Activated T-helper 9 cell treated with anti-CD3 and anti-CD28 coated beads, Interleukin-2, amount 50 U/mL, for 16 hours (primary cell): ENCODE measurements at places on chromosomes 1 and 21.
A peak's percentile ranks its signal among the peaks of the same experiment; 100 is the strongest.

- no peak for DNase-seq
Observed at GRCh38 chr1:222275729-222276465, 272.0 kb downstream of the HHIPL2 start.

DNA sequence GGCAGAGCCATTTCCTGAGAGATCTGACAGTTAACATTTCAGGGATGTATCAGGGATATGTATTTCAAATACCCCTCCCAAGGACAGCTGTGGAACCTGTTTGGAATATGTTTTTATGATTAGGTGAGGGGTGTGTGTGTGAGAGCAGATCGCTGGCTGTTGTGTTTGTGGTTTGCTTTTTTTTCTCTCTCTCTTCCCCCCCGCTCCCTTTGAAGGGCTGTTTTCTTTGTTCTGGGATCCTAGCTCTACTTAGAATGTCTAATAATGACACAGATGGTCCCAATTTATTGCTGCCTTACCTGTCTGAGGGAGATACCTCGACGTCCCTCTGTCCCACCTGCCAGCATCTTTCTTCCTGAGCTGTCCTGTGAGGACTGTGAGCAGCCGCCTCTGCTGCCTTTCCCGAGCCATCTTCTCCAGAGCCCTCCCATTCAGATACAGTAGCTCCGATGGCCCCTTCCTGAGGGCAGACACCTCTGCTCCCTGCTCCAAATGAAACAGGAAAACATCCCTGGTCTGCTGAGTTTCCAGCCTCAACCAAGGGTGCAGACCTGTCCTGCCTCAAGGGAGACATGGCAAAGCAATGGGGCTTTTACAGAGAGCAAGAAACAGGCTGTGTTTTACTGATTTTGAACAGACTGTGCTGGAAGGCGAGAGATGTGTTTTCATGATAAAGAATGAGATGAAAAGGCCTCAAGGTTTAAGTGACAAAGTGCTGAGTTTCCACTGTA is 138.0 kb upstream of the TNR start:
- no peak for DNase-seq

GRCh38 chr1:210301615-210302000 is 27.1 kb upstream of the HHAT start:
- DNase-seq = no peak

- no peak for DNase-seq
Observed at GRCh38 chr1:207070811-207071210, 17.7 kb downstream of the PFKFB2 start.

DNA sequence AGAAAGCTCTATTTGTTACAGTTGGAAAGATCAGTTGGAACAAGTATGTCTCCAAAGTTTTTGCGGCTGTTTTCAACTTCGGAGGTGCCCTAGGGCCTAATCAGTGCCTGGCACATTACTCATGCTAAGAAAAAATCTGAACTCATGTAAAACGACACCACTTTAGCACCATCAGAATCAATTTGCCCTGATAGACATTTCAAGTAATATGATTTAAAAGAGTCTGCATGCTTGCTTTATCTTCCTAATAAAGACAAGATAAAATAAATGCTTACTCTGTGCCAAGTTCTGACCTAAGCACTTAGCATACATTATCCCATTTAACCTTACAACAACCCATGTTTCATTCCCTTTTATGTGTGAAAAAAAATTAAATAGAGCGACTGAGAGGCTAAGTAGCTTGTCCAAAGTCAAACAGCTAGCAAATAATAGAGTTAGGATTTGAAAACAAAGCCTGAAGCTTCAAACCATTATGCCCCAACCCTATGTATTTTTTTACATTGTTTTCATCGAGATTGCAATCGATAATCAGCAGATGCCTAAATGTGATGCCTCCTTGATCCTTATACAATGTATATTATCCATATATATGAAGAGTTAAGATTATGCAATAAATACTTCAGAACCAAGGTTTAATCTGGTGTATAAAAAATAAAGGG is 91.3 kb downstream of the DENND1B start:
- no peak for DNase-seq

GRCh38 chr1:244836135-244836521 is 670 bp downstream of the COX20 start:
- DNase-seq = no peak

- DNase-seq = no peak
Observed at GRCh38 chr1:157252473-157252872, 114.3 kb upstream of the ETV3 start.

DNA sequence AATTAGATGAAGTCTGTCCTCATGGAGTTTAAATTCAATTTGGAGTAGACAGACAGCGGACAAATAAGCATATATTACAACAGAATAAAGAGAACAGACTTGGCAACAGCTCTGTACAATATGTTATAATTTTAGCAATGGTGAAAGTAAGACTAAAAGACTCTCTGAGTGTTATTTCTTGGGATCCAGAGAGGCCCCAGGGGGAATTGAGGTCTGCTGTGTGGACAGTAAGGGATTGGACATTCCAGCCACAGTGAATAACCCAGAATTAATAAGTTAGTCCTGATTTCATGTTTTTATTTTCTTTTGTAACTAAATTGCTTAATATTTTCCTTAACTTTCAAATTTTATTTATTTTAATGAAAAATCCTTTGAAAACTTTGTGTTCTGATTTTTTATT is 101.7 kb downstream of the PATJ start:
- no peak for DNase-seq

DNA sequence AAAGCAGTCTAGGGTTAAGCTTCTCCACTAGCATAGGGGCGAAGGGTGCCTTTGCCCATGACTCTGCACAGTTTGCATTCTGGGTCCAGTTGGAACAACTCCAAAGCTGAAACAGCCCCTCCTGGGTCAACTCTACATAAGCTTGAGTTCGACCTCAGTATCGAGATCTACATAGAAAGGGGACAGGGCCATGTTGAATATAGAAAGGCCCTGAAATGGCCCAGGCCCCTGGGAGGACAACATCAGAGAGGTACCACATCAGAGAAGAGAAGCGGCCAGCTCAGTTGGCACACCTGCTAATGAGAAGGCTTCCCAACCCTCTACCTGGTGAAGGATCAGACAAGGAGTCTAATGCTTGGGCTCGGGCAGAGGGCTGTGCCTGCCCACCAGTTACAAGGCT is 1.6 kb downstream of the DENND2D start:
- no peak for DNase-seq

DNA sequence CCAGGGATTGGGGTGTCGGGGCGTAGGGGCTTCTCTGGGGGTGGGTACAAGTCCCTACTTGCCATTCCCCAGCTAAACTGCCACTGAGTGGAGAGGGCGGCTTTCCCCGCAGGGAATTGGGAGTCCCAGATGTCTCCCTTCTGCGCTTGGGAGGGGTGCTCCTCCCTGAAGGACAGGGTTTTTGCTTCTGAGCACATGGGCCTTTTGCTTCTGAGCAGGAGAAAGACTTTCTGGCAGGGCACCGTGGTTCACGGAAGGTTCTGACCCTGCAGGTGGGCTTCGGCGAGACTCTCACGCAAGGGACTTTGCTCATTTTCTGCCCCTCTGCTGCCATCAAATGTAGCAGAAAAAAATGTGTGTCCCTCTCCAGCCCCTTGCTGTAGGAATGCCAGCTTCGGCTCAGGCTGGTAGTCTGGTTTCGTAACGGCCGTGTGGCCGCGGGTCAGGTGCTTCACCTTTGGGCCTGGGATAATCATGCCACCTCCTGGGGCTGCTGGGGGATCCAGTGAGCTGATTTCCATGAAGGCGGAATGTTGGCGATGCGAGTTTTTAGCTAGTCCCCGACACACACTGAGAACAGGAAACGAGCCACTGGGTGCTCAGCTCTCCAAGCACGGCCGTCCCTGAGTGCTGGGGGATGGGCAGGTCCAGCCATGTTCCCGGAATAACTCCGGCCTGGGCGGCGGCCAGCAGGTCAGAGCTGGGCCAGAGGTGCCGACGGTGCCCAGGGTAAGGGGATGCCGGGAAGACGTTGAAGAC is 364.0 kb downstream of the CAMTA1 start:
- no peak for DNase-seq

- no peak for DNase-seq
Observed at GRCh38 chr21:31720330-31720729, 11.6 kb downstream of the SCAF4 start.

DNA sequence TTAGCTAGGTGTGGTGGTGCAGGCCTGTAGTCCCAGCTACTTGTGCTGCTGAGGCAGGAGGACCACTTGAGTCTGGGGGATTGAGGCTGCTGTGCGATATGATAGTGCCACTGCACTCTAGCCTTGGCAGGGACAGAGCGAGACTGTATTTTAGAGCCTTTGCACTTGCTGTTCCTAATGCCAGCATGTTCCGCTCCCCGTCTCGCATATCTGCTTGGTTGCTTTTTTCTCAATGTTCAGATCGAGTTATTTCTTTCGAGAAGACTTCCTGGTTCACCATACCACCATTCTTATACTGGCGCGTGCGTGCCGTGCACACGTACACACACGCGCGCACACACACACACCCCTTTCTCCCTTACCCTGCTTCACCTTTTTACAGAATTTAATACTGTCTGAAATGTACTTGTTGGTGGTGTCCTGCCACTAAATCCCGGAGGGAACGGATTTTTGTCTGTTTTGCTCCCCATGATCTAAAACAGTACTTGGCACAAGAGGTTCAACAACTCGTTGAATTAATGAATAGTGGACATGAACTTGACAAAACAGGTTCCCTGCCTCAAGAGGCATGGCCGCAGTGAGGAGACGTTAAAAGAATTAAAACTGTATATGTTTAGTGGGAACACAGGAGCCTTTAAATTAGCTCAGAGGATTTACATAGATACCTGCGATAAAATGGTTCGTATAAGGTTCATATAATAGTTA is 1.1 kb upstream of the RPRD2 start:
- DNase-seq = no peak

DNA sequence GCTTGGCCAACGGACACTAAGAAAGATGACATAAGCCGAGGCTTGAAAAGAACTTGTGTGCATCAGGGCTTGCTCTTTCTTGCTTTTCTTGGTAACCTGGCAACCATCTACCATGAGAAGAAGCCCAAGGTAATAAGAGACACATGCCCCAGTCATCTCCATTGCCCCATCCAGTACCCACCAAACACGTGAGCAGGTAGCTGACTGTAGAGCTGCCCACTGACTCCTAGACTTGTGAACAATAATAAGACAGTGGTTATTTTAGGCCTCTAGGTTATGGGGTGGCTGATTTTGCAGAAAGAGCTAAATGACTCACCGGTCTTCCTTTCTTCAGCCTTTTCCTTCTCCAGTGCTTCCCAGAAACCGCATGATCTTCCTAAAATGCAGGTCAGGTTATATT is 105.0 kb upstream of the JUN start:
- no peak for DNase-seq

- no peak for DNase-seq
Observed at GRCh38 chr1:207155028-207155427, 51.0 kb downstream of the C4BPA start.

- no peak for DNase-seq
Observed at GRCh38 chr1:71304125-71304524, 223.3 kb upstream of the ZRANB2 start.

GRCh38 chr1:19260211-19261138 is 8.9 kb downstream of the MRTO4 start:
- no peak for DNase-seq

- no peak for DNase-seq
Observed at GRCh38 chr1:169694304-169695075, 16.9 kb downstream of the SELL start.

DNA sequence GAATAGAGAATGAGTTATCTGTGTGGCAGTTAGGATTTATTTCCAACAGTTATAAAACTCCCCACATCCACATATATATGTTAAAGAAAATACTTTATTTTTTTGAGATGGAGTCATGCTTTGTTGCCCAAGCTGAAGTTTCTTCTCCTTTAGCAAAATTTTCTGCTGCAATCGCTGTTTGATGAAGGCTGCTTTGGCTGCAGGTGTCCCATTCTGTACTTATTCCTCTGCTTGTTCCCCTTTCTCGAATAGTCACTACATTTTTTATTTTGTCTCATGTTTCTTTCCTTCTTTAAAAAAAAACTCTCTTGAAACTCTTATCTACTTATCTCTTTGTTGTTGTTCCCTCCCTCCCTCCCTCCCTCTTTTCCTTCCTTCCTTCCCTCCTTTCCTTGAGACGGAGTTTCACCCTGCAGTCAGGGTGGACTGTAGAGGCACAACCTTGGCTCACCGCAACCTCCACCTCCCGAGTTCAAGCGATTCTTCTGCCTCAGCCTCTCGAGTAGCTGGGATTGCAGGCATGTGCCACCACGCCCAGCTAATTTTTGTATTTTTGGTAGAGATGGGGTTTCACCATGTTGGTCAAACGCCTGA is 10.6 kb downstream of the OR2W3 start:
- DNase-seq = no peak

- no peak for DNase-seq
Observed at GRCh38 chr1:215599418-215600074, 32.4 kb downstream of the KCTD3 start.

GRCh38 chr1:8374812-8375211 is 56.9 kb downstream of the SLC45A1 start:
- DNase-seq = no peak

DNA sequence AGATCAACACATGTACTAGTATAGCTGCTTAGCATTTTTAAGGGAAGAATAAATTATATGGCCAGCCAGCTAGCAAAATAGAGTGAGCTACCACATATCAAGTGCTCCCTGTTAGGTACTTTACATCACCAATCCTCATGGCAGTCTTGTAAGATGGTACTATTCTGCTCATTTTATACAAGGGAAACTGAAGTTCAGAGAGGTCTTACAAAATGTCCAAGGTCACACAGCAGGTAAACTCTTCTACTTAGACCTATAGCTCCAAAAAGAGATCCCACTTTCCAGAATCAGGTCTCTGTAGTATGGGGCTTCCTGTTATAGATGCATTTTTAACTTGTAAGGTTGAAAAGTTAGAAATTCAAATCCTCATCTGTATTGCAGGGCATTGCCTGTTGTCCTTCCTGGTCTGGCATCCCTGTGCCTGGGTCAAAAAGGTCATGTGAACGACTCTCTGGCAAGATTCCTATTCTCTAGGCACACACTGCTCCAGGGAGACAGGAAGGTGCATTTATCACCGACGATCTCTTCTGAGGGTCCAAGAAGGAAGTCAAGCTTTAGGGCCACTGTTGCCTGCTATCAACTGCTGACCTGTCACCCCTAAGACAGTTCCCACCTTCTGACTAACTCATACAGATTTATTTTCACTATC is 41.1 kb downstream of the TRIT1 start:
- no peak for DNase-seq

- peak; percentile 43 for DNase-seq
Observed at GRCh38 chr1:78619803-78620579, at the start of gene IFI44L. TSS of gene IFI44L (plus strand) at chr1:78620448. CDS start at chr1:78627916, 7,468 bp downstream.

DNA sequence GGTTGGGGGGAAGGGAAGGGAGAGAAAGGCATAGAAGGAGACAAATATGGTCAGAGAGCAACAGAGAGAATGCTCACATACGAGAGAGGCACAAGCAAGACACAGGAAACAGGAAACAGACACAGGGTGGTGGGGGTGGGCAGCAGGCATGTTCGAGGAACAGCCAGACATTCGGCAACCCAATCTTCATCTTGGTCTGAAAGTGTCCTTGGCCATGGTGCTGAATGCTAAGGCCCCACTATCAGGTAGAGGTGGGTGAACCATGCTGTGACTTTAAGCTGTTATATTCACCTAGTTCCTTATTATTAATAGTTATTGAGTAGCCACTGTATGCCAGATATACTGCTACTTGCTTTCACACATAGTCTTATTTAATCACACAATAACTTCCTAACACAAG is 109.2 kb downstream of the DDX20 start:
- DNase-seq = no peak

- peak; percentile 5 for DNase-seq
Observed at GRCh38 chr1:211939876-211940468, 95.4 kb downstream of the INTS7 start.
